ENCODE measurements at places on chromosomes 2 and 18.
A peak's percentile ranks its signal among the peaks of the same experiment; 100 is the strongest.

GRCh38 chr2:235937936-235938335, 230.2 kb downstream of the GBX2 start:
- DNase-seq: no peak

GRCh38 chr2:9206991-9207640, 504 bp downstream of the ASAP2 start:
- DNase-seq: no peak

DNA sequence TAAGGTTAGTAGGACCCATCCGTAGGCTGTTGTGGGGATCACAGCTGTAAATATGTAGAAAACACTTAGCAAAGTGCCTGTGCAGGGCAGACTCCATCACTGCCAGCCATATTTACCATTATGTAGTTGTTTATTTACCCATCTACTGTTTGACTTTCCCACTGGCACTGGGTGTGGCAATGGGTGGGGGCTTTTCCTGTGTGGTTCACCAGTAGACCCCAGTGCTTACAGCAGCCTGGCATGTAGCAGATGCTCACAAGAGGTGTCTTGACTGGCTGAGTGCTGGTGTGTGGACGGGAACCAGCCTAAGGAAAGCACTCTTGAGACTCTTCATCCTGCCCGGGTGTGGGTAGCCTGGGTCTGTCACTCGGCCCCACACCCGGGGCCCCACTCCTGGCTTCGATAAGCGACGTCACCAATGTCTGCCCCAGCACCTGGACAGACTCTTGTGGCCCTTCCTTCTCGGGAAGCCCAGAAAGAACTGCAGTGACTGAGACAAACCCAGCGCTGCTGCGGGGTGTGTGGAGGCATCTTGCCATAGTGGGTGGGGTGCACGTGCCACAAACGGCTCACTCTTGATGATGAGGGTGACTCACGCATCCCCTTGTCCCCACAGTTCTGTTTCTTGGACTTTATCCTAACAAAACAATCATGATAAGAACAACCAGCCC, 78.3 kb downstream of the HDAC4 start:
- peak; percentile 65 for DNase-seq

DNA sequence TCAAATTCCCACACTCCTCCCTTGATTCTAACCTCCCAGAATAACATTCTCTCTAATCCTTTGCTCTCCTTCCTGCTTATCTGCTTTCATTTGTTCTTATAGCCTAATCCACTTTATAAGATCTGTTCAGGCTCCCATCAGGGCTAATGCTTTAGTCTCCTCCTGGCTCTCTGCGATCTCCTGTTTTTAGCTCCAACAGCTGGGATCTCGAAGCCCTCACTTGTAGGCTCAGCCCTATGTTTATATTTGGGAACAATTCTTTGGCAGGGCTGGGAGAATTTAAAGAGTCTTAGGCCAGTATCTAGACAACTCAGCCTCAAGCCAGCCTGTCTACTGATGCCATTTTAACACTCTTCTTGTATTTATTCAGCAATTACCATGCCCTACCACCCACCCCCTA, 27.2 kb upstream of the RAPH1 start:
- no peak for DNase-seq

GRCh38 chr2:115733190-115733775, 1290.8 kb downstream of the DPP10 start:
- no peak for DNase-seq

- peak; percentile 61 for DNase-seq
These were observed 60.8 kb downstream of the SLC66A2 start for GRCh38 chr18:79890674-79891073.

GRCh38 chr2:221572219-221572820, at the start of gene EPHA4:
Gene EPHA4 (minus strand): TSS chr2:221572304. CDS start chr2:221572248, 56 bp downstream.
- peak; percentile 80 for DNase-seq

- peak; percentile 63 for DNase-seq
These were observed at the start of gene EMX1 for GRCh38 chr2:72917138-72917876. Gene EMX1 (plus strand): TSS chr2:72917519. CDS start chr2:72917853, 334 bp downstream.

GRCh38 chr18:2425426-2426317, 145.6 kb downstream of the METTL4 start:
- no peak for DNase-seq

GRCh38 chr2:207408086-207408794, 121.5 kb upstream of the CREB1 start:
- no peak for DNase-seq

GRCh38 chr2:160513120-160513519, 19.5 kb upstream of the RBMS1 start:
- no peak for DNase-seq

- DNase-seq: no peak
These were observed 156.4 kb downstream of the SEPTIN10 start for GRCh38 chr2:109457366-109457765.

GRCh38 chr2:181241366-181241765, 215.8 kb upstream of the ITGA4 start:
- DNase-seq: no peak

DNA sequence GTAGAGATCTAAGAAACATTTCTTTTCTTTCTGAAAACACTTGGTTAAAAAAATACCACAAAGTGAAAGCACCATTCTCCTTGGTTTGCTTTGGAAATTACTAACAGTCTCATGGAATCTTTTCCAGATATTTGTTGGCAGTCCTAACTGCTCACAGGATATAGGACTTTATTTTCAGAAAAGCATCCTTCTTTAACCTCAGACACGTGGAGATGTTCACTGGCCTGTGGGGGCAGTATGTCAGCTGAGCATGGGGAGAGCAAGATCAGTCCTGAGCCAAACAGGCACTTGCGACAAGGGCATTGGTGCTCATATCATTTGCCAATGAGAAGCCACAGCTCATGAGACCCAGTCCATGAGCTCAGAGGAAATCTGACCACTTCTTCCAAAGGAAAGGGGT, 371.9 kb downstream of the NBAS start:
- DNase-seq: no peak

DNA sequence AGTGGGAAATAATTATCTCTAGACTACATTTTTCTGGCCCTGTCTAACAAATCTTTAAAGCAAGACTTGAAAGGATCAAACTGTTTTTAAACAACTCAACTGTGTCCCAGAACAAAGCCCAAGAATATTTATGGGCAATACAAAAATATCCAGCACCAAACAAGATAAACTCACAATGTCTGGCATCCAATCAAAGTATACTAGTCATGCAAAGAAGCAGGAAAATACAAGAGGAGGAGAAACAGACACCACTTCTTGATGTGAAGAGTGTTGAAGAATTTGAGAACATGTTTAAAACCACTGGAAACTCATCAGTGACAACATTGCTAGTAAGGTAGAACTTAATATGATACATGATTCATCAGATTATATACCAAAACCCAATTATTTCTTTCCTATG, 66.1 kb upstream of the CDC42EP3 start:
- DNase-seq: no peak

DNA sequence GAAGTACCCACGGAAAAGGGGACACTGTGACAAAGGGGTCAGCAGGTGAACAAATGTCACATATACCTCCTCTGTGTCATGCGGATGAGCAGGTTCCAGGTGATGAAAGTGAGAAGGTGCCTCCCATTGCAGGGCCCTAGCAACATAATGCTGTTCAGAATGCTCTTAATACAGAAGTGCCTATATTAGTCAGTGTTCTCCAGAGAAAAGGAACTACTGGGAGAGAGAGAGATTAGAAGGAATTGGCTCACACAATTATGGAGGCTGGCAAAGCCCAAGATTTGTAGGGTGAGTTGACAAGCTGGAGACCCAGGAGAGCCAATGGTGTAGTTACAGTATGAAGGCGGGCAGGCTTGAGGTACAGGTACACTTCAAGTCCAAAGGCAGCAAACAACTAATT, 98.1 kb upstream of the CDC42EP3 start:
- no peak for DNase-seq

GRCh38 chr2:98734162-98734561, 3.2 kb upstream of the MGAT4A start:
- DNase-seq: no peak

- DNase-seq: no peak
These were observed 170.7 kb downstream of the ZNF804A start for GRCh38 chr2:184769023-184769422.

DNA sequence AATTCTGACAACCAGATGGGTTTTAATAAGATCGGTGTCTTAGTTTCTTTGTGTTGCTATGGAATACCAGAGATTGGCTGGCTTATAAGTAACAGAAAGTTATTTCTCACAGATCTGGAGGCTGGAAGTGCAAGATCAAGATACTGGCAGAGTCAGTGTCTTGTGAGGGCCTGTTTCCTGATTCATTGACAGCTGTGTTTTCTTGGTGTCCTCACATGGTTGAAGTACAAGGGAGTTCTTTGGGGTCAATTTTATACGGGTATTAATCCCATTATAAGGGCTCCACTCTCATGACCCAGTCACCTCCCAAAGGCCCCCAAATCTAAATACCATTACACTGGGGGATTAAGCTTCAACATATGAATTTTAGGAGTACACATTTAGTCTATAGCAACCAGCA, 421.1 kb downstream of the LRP1B start:
- DNase-seq: no peak

DNA sequence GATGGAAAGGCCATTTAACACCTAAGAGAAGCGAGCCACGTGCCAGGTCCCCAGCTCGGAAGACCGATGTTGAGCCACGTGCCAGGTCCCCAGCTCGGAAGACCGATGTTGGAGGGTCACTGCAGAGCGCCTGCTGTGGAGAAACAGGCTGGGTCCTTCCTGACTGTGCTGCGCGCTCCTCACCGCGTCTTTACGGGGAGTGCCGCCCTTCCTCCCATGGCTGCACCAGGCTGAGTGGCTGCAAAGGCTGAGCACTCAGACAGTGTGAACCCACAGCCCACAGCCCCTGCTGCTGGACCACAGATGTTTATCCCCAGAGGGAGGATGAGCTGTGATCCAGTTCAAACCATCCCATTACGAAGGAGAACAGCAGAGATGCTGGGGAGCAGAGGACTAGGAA, 55.7 kb downstream of the RTP5 start:
- DNase-seq: no peak

GRCh38 chr2:99988599-99988998, 153.8 kb downstream of the AFF3 start:
- DNase-seq: no peak

DNA sequence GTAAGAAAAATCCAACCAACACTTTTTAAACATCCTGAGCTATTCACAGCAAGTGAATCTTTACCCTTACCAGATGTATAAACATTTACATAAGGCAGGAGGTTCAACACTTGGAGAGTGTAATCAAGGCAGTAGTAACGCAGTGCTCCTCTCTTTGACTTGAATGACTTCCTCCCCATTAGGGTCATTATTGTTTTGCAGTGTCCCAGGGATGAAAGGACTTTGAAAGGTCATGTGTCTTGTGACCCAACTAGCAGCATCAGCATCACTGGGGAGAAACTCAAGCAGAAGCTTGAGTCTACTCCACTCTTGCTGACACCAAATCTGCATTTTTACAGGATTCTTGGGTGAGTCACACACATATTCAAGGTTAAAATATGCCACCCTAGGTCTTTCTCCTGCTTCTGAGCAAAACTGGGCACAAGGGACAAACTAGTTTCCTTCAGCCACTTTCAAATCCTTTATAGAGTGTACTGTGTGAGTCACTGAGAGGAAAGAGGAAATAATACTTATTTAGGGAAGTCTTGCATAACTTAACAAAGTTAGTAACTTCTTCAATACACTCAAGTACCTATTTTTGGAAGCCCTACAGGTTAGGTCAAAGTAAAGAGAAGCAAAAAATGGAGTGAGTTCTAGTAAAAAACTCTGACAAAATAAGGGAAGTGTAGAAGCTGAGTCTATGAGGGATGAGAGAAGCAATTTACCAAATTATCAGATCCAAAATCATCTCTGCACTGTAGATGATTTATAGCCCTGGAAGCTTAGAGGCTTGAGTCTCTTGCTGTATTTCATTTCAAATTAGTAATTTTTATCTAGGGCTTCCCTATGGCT, 51.0 kb upstream of the EML4 start:
- no peak for DNase-seq

DNA sequence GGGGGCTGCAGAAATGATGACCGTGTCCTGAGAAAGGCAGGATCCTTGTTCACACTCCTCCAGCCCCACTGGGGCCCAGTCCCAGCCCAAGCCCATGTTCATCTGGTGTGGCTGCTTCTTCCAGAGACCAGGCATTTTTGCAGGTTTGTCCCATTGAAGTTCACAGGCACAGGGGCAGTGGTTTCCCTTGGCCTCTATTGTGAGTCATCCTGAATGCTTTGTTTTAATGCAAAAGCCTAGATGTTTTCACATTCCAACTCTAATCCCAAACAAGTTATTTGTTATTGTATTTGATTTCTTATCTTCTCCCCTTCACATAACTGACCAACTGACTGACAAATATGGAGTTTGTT, 426.4 kb upstream of the ID2 start:
- DNase-seq: no peak

- no peak for DNase-seq
These were observed 84.4 kb downstream of the MYO3B start for GRCh38 chr2:170262343-170262742.

- no peak for DNase-seq
These were observed 1133.6 kb upstream of the ZEB2 start for GRCh38 chr2:145653553-145653952.

DNA sequence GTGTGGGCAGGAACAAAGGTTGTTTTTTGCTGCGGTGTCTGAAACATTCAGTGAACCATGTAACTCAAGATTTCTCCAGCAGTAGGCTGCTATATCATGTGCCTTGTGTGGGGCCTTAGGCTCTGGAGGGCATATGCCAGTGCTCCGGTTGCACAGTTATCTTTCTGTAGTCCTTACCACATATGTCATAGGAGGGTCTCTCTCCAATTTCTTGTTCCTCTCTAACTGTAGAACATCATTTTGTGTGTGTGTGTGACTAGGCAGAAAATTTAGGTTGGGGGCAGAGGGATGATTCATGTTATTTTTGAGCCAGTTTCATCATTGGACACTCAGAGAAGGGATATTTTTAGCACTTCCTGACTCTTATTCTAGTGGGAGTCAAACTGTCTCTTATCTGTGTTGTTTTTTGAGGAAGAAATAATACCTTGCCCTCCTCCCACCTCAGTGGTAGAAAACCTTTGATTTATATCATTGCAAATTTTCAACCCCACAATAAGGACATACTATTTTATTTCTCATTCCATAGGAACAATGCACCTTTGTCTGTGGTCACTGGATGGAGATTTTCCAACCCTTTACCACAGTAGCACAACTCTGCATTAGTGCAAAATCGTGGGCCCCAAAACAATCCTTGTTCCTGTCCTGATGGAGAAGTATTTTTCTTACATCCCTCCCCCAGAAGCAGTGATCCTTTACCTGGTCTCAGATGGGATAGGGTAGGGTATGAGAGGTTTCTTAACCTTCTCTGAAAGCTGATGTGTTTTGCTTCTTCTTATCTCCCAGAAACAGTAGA, 113.9 kb downstream of the CCDC74A start:
- no peak for DNase-seq

GRCh38 chr18:40469316-40469715, 1485.7 kb upstream of the PIK3C3 start:
- DNase-seq: no peak

GRCh38 chr2:33115196-33115595, 168.4 kb downstream of the LTBP1 start:
- no peak for DNase-seq

- peak; percentile 46 for DNase-seq
These were observed 17.8 kb upstream of the PMAIP1 start for GRCh38 chr18:59881728-59882656.
